NCI-H774 (cell line): ENCODE measurements at places on chromosomes 3 and 15.

GRCh38 chr15:90435652-90436337 is 47.8 kb downstream of the IQGAP1 start:
- no peak for DNase-seq

- no peak for DNase-seq
These were observed 13.9 kb downstream of the ISLR2 start for GRCh38 chr15:74144153-74144775.

DNA sequence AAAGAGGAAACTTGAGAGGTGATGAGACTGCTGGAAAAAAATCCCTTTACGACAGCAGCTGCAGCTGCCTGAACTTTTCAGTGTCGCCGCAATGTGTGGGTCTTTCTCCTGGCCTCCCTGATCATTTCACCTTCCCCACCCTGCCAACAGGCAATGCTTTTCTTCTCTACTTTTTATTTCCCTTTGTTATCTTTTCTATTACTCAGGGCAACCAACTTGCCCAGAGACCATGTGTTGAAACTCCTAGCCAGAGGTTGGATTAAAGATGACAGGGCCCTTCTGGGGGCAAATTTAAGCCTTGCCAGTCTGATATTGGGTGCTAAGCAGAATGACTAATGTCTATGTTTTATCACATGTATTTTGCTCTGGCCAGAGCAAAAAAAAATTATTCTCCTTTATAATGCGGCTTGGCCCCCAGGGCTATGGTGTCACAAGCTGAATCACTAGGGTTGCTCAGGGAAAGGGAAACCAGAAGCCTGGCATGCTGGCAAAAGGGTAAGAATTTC is 51.5 kb upstream of the CFAP20DC start:
- DNase-seq: no peak

DNA sequence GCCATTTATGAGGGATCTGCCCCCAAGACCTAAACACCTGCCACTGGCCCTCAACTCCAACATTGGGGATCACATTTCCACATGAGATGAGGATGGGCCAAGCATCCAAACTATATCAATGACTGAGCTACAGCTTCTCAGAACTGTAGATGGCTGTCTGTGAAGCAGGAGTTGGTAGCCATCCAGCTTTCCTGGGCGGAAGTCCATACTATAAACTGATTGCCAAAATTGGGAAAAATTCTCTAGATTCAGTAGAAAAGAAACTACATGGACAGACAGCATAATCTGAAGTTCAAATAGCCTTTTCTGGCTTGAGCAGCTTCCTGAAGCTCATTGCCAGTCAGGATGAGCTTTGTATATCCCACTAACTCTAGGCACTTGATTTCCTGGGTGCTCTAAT is 214.7 kb upstream of the ZBTB20 start:
- no peak for DNase-seq

- DNase-seq: no peak
These were observed 417.8 kb upstream of the TPM1 start for GRCh38 chr15:62624547-62625378.

GRCh38 chr3:16896094-16896627 is 11.4 kb downstream of the PLCL2 start:
- DNase-seq: no peak

DNA sequence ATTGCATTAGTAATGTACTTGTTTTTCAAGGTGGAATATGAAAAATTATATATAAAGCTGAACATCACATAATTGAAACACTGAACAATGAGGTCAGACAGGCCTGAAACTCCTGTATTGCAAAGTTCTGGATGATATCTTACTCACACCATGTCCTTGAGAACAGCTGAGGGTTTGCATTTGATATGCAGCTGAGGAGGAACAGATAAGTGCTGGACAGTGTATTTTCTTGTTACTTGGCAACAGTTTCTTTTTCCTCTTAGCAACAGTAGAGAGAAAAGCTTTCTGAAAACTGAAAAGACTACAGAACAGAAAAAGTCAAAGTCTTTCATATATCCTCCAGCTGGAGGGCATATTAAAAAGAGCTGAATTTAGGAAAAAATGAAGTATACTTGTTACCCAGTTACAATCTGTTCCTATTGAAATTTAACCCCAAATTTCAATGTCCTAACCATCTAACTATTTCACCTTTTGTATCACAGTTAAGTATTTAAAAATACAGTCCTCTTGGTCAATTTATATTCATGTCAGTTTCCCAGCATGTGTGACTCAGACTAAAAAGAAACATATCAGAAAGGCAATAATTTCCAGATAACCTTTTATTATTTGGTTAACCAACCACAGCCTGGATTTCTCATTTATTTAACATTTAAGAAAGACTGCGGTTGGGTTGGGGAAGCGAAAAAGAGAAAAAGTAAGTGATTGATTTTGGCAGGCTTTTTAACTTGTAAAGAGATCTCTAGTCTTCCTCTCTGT is 733.0 kb upstream of the DPPA4 start:
- no peak for DNase-seq

DNA sequence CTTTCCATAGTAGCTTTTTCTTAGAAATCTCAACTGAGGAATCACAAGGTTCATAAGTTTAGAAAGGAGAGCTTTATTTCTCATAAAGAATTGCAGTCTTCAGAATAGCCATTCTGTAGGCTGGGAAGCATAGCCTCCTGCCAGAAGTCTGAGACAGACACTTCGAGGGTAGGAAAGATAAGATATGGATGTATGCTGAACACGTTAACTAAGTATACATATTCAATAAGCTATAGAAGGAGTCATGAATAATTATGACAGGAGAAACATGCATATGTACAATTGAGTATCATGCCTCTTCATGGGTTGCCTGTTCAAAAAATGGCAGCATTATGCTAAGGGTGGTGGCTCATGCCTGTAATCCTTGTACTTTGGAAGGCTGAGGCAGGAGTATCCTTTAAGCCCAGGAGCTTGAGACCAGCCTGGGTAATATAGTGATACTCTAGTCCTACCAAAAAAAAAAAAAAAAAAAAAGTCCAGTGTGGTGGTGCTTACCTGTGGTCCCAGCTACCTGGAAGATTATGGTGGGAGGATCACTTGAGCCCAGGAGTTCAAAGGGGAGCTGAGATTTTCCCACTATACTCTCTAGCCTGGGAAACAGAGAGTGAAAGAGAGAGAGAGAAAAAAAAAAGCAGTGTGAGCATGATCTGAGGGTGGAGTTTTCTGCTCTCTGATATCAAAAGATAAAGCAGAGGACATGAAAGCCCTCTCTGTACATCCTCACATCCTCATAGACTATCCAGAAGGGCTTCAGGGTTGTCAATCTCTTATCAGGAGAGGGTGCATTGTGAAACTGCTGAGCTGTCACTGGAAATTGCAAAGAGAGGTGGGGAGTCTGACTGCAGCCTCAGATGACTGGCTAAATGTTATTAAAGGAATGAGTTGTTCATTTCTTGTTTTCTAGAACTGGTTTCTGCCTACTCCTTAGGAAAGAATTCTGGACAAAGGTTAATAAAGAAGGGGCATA is 23.6 kb upstream of the CADPS start:
- no peak for DNase-seq

GRCh38 chr3:173892547-173892946 is 495.0 kb downstream of the NLGN1 start:
- DNase-seq: no peak

- peak; percentile 75 for DNase-seq
These were observed 16.7 kb upstream of the PPP1R2 start for GRCh38 chr3:195559723-195560409.

- DNase-seq: no peak
These were observed 319.7 kb downstream of the UACA start for GRCh38 chr15:70443486-70444273.

DNA sequence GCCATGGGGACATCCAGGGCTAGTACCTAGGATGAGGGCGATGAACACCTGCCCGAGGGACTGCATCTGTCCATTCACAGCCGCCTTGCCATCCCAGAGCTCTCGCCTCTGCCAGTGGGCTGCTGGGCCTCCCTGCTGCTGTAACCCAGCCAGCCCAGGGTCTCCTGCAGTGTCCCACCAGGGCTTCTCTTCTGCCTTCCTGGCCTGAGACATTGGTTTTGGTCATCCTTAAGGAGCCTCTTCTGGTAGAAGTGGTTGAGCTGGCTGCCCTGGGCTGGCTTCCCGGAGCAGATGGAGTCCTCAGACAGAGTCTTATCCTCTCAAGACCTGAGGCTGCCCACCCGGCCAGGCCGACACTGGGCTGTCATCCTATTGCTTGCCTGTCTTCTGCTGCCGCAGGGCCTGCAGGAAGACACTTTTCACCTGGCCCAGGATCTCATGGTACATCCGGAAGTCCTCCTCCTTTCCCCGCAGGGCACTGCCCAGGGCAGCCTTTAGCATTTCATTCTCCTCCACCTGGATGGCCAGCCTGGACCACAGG is 6.1 kb upstream of the HHATL start:
- no peak for DNase-seq

GRCh38 chr15:84747416-84748273 is 747 bp upstream of the ZNF592 start:
- DNase-seq: peak; percentile 57

DNA sequence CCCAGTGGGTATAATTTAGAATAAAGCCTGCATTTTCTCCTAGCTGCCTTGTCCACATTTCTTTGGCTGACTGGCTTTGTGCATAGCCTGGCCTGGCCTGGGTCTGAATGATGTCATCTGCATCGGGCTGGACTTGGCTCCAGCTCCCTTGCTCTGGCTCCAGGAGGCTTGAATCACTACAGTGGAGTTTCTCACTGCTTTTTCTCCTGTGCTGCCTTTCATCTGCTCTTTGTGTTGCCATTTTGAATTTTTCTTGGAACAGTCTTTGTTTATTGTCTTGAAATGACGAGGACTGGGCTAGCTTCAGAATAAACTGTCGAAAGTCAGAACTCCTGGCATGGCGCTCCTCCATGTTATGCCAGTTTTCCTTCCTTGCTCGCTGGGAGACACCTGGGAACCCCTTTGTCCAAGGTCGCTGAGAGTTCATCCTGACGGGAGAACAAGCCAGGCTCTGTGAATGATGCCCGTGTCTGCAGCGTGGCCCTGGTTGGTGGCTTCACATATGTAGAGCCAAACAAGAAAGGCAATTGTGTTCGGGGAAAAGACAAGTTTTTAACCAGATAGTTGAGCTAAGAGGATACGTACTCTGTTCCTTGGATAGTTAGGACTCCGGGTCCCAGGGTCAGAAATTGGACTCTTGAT is 258.9 kb downstream of the PDZRN3 start:
- no peak for DNase-seq

DNA sequence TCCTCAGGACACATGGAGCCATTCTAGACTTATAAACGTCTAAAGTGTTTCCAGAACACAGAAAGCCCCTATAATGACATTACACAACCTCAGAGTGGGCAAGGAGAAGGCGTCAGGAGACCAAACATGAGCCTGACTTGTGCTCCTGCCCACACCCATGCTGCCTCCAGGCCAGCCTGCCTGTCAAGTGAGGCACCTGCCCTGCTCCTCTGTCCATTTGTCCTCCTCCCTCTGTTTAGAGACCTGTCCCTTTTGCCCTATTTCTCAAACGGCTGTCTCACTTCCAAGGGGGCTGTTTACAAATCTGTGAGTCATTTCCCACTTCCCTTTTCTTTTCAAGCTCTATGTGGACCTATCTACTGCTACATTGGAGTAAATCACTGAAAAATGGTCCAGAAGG is 21.0 kb downstream of the ZDHHC3 start:
- DNase-seq: no peak

DNA sequence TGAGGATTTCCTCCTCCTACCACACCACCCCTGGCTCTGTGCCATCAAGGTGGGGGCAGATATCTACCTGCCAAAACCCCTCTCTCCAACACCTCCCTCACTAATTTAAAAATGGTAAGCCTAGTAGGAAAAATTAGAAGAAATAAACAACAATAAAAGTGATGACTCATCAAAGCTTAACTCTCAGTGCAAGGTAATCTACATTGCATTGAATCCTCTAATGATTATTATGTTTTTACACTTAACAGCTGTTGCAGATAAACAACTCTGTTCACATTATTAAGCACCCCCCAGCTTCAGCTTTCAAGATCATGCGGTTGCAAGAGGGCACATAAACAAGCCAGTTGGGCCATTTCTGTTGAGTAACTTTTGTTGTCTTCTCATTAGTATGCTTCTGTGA is 396.1 kb upstream of the ATP11B start:
- no peak for DNase-seq

- DNase-seq: no peak
These were observed 30.3 kb downstream of the UMPS start for GRCh38 chr3:124760601-124761000.

DNA sequence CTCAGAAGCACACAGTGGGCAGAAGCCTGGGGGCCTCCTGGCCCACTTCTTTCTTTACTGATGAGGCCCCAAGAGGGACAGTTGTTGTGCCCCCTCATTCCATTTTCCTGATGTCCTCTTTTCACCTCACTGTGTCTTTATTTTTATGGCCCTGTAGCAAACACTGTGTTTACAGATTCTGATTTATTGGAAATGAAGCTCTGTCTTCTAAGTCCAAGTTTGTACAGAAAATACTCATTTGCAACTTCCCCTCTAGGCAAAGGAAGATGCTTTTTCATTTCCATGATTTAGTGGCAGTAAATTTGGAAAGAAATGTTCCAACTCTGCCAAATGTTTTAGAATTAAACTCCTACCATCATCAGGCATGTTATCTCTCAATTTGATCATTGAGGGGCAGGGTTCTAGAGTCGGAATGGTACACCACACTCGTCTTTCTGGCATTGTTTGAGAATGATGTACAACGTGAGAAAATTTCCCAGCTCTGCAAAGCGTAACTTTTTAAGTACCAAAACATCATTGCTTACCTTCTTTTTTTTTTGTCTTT is 129.7 kb downstream of the ARNT2 start:
- DNase-seq: no peak

DNA sequence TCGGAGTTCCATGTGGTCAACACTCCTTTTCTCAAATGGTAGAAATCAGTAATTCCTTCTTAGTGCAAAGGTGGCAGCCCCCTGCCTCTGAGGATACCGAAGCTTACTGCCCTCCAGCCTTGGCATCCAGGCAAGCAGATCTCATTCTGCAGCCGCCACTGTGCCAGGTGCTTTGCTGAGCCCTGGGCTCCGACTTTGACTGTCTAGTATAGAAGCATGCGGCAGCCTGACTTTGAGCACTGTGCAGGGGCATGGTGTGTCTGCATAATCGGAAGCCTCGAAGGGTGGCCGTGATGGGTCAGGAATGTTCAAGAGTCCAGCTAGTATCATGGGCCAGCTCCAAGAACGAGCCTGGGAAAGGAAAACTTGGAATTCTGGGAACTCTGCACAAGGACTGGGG is 39.7 kb downstream of the ABTB1 start:
- DNase-seq: no peak

DNA sequence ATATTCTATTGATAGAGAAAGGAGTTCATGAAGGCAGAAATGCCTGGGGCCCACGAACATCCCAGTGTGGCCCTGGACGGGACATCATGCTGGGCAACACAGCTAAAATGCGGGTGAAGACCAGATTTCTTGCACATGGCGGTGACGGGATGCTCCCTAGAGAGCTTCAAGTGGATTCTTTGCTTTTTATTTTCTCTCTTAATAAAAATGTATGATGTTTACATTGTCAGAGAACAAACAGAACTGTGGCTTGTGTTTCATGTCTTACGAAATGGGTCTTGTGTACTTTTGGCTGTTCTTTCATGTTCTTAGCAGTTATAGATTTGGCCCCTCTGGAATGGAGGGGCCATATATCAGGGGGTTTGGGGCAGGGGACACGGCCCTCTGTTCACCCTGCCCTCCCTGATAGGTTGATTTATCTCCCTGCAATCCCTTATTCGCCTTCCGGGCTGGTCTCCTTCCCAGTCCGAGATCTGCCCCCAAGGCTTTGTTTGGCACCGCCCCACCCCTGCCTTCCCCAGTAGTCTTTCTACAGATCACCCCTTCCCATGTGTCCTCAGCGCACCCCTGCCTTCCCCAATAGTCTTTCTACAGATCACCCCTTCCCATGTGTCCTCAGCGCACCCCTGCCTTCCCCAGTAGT is 68.7 kb upstream of the CGNL1 start:
- no peak for DNase-seq
